ENCODE measurements at places on chromosomes 4 and X. TPM values are rescaled to one million over a fixed set of nuclear protein-coding genes. Genes with fewer than 3 reads are reported as not detected.

The F8A2 gene
- not detected for total RNA-seq

The USP38 gene
- 32.2 TPM for total RNA-seq

The MAGEA2B gene
- not detected for total RNA-seq

The TEX13D gene
- not detected for total RNA-seq

The KLF8 gene
- total RNA-seq: 13.2 TPM

The HMGB3 gene
- total RNA-seq: 9.1 TPM

The TTC29 gene
- total RNA-seq: not detected

All from thyroid gland (tissue), 4 donors.